Esophagus squamous epithelium (tissue), 5 donors: ENCODE measurements at places on chromosomes 5 and 9.

- DNase-seq = no peak
Observed at GRCh38 chr9:130024597-130024994, 18.4 kb downstream of the FNBP1 start.

DNA sequence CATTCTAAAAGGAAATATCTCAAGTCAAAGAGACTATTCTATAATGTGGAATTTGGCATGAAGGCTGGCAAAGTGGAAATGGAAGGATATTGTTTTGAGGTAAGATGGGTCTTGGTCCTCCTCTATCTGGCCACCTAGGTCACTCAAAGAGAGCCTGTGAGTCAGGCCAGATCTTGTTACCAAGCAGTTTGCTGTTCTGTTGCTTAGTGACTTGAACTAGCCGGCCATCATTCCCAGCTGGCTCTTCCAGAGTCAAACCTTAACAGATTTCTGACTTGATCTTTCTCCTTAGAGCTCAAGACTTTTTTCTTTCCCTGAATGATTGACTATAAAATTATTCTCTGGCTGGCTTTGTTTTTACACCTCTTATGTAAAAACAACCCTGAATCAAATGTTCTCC lies 136.1 kb downstream of the PDE4D start:
- no peak for DNase-seq

- DNase-seq = no peak
Observed at GRCh38 chr5:161167016-161167767, 315.2 kb upstream of the ATP10B start.

DNA sequence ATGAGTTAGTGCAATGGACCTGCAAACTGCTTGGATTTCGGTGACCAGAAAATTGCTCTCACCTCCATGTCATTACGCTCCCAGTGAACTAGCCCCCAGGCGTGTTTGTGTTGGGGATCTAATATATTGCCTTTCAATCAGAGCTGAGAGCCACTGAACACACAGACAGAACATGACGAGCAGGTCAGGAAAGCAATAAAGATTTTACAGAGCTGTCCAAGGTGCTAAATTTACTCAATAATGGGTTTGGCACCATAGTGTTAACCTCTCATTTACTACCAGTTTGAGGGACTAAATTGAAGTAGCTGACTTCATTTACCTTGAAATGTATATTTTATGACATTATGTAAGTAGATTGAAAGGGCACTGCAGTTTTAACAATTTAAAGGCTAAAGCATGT lies 383.0 kb downstream of the EBF1 start:
- DNase-seq = no peak

GRCh38 chr9:84146893-84147710 lies 166.5 kb downstream of the RMI1 start:
- no peak for DNase-seq

- no peak for DNase-seq
Observed at GRCh38 chr9:36787709-36788108, 215.0 kb downstream of the MELK start.

DNA sequence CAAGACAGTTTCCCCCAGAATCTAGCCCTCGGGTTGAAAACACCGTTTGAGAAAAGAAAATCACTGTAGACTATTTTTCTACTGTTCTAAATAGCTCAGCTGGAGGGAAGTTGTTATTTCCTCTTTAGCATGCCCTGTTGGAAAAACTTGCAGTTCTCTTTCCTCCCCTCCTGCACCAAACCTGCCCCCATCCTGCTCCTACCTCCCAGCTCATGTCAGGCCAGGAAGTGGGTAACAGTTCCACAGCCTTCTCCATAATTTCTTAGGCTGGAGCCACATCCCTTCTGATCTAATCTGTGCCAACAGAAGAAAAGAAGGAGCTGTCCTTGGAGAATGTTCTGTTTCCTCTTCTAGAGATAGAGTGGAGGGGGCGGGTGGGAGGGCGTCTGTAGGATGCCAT lies 437.7 kb downstream of the SPOCK1 start:
- no peak for DNase-seq

DNA sequence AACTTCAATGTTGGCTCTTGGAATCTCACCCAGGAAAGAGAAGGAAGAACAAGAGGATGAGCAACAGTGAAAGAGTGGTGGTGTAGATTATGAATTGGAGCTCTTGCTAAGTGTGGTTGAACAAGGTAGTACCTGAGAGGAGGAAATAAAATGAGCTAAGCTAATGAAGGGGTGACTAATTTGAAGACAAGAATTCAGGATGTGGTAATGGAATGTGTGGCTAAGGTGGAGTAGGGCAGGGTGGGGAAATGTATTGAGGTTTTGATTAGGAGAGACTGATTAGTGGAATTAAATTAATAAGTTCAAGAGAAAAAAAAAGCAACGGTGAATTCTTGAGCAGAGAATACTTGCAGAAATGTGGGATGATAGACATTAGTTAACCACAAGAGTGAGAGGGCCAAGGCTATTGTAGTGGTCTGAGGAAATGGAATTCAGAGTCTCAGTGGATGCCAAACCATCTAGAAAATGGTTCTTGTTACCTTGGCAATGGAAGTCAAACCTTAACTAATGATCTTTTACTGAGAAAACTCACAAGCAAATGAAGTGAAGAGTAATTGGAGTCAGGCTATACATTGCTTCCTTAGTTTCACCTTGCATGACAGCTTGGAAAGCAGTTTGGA lies 648.3 kb upstream of the ZNF608 start:
- no peak for DNase-seq

GRCh38 chr9:118575341-118576070 lies 793.7 kb downstream of the BRINP1 start:
- no peak for DNase-seq

DNA sequence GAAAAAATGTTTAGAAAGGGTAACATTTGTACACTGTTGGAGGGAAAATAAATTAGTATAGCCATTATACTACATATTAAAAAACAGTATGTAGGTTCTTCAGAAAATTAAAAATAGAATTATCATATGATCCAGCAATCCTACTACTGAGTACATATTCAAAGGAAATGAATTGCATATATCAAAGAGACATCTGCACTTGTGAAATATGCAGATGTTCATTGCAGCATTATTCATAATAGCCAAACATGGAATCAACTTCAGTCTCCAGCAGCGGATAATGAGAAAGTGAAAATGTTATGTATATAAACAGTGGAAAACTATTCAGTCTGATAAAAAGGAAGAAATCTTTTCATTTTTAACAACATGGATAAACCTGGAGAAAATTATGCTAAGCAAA lies 695.5 kb downstream of the SLCO4C1 start:
- DNase-seq = no peak

DNA sequence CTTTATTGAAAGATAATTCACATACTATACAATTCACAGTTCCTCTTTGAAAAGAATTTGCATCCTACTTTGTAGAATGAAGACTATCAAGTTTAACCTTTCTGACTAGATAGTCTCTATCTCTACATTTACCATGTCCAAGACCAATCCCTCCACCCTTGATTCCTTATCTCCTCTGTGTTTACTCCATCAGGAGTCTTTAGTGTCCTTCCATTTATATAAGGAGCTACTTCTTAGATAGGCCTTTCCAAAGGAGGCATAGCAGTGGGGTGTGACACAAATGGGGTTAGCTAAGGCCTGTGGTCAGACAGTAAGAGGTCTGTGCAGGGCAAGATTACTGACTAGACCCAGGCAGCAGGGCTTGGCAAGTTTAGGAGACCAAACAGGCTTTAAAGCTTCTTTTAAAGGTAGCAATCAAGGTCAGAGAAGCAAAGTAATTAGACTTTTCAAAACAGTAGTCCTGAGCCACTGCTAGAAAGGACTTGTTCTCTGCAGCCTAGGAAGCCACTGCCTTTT lies 11.1 kb upstream of the DMXL1 start:
- no peak for DNase-seq

- no peak for DNase-seq
Observed at GRCh38 chr9:14958989-14959388, 48.8 kb upstream of the FREM1 start.

DNA sequence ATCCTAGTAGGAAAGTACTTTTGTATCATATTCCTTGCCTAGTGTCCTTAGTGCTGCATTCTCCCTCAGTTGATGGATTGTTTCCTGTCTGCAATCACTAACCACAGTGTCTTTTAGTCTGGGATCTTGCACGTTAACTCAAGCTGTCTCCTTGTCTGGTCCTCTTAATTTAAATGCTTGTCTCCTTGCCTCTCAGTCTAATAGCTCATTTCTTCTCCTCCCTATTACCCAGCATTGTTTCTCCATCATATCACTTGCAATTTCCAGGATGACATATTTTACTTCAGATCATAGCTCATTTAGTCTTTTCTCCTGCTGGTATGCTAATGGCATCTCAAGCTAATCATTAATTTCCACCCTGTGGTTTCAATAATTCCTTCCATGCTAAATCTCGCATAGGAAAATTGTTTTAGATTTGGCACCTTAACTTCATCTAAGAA lies 2052.0 kb upstream of the C9orf72 start:
- DNase-seq = no peak

DNA sequence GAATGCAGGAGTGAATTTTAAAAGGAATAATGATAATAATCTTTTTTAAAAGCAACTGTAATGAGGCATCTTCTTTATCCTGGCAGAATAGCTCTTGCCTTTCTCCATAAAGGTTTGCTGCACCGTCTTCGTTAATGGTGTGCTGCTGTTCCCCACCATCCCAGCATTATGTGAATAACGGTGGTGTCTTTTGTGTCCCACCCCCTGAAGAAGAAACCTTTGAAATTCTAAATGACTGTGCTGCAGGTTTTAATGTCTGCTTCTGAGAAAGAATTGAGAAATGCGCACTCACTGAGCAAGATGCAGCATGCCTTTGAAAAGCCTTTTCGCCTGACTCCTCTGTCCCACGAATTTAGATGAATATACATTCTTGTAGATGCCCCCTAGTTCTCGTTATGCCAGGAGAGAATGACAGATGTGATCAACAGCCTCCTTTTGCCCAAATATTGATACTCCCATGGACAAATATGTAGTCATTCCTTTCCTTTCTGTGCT lies 246.1 kb upstream of the ZNF462 start:
- DNase-seq = no peak

GRCh38 chr9:100698945-100699344 lies 121.1 kb downstream of the CAVIN4 start:
- no peak for DNase-seq

- no peak for DNase-seq
Observed at GRCh38 chr9:108953983-108954574, 19.9 kb downstream of the ABITRAM start.

DNA sequence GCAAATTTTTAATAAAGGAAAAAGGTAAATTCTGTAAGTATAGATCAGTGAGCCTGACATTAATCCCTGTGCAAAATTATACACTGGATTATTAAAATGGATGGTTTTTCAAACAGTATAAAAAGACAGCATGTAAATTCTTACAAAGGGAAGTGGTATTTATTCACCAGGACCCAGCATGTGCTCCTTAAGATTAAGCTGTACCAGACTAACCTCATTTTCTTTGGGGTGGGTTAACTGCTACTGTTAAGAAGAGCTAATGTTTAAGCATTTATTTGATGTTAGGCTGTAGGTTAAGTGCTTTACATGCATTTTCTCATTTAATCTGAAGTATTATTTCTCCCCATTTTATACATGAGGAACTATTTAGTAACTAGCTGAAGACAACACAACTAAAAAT lies 60.3 kb upstream of the RFX3 start:
- DNase-seq = no peak

GRCh38 chr9:134555094-134555650 lies 86.4 kb upstream of the COL5A1 start:
- DNase-seq = no peak

DNA sequence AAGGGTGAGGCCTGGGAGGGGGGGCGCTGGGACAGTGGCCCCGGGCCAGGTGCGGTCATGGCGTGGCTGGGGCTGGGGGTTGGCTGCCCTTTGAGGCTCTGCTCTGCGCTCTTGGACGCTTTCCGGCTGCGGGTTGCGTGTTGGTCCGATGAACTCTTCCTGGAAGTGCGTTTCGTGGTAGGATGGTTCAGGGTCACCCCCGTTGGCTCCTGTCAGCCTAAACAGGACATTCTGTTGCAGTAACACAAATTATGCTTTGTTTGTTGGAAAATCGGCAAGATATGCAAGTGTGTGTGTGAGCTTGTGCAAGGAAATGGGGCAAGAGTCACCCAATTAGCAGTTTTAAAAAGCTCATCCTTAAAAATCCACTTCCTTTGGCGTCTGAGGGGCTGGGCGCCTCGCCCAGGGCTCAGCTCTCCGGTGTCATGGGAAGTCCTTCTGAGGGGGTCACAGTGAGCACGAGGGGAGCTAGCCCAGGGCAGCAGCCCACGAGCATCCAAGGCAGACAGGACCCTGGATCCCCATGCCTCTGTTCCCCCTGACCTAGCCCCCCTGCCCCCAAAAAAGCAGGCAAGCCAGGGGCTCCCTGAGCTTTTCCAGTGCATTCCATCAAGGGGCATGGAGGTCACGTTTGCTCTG lies 22.2 kb upstream of the RNU6ATAC start:
- DNase-seq = no peak

DNA sequence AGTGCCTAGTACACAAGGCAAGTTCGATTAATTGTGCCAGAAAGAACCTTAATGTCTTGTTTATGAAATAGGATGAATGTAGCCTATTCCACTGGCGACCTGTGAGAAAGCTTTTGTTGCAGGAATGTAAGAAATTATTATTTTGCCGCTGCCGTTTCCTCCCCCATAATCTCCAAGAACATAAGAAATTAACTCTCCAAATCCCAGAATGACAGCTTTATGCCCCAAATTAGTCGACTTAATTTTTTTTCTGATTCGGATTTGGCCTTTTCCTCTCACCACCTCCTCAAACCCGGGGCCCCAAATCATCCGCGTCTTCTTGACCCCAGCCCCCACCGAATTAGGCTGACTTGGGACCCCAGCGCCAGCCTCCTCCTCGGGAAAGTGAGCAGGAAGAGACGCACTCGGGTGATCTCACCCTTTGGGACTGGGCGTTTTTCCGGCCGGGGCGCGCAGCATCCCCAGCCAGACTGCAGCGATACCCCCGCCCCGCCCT lies 682 bp upstream of the SPTAN1 start:
- DNase-seq = no peak

GRCh38 chr5:60687927-60688720 lies 11.8 kb downstream of the DEPDC1B start:
- DNase-seq = no peak

DNA sequence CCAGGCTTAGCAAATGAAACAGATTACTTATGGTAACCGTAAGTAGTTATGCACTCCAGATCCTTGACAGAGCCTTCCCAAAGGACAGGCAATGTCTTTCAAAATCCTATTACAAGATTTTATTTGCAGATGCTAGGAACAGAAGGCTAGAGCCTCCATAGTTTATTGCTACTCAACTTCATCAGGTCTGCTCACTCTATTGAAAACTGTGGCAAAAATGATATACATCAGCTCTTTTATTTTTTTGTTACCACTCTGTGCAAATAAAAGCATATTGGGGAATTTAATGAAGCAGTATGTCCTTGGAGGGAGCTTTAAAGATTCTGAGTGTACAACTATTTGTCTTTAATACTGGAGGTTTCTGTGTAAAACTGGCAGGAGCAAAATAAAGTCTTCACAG lies 46.5 kb downstream of the SLC44A1 start:
- DNase-seq = no peak

GRCh38 chr5:9707732-9708462 lies 77.7 kb upstream of the TAS2R1 start:
- no peak for DNase-seq

GRCh38 chr5:33649549-33650482 lies 209.1 kb downstream of the TARS1 start:
- no peak for DNase-seq

GRCh38 chr9:135674977-135675376 lies 11.9 kb downstream of the LCN9 start:
- DNase-seq = no peak

- DNase-seq = no peak
Observed at GRCh38 chr5:119270960-119271757, 84.7 kb upstream of the TNFAIP8 start.

GRCh38 chr5:76808141-76808691 lies 10.6 kb upstream of the F2RL1 start:
- no peak for DNase-seq
